ENCODE measurements at places on chromosomes 1 and 21.

- no peak for DNase-seq
Observed at GRCh38 chr1:172287208-172287607, 133.3 kb upstream of the C1orf105 start.

GRCh38 chr1:237864338-237865244, 26.1 kb downstream of the ZP4 start:
- DNase-seq: peak; percentile 84

GRCh38 chr1:155918660-155919059, 7.5 kb upstream of the RIT1 start:
- DNase-seq: no peak

GRCh38 chr1:154295408-154296235, 23.2 kb downstream of the HAX1 start:
- DNase-seq: no peak

GRCh38 chr1:14767075-14767474, 168.6 kb downstream of the KAZN start:
- DNase-seq: no peak

DNA sequence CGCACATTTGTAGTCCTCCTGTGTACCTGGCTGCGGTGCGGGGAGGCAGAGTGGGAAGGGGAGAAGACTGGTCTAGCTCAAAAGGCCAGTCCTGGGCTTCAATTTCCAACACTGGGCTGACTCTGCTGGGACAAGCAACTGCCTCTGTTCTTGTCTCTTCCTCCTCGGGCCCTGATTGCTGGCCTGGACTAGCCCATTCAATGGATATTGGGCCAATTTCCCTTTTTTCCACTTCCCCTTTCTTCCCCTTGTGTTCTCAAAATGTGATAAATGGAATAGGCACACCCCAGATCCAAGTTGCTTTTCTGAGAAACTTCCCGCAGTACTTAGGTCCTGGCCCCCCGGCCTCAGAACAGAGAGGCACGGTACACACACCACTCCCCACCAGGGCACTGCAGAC, 48.2 kb downstream of the SPSB1 start:
- DNase-seq: no peak

- DNase-seq: no peak
Observed at GRCh38 chr1:17393230-17393629, 21.2 kb downstream of the PADI6 start.

DNA sequence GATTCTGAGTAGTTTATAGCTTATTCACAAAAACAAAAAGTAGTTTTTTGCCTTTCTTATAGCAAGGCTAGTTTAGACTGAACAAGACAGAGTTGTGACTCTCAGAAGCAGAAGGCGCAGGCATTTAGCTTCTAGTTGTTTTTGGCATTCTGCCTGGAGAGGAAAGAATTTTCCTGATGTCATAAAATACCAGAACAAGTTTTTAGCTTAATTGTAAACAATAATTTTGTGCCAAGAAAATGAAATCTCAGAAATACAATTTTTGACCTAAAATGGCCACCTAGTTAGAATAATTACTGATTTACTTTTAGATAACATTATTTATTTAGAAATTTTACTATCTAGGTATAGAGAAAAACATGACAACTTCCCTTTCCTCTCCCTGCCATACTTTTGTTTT, 1.0 kb downstream of the DNAJB4 start:
- DNase-seq: no peak

DNA sequence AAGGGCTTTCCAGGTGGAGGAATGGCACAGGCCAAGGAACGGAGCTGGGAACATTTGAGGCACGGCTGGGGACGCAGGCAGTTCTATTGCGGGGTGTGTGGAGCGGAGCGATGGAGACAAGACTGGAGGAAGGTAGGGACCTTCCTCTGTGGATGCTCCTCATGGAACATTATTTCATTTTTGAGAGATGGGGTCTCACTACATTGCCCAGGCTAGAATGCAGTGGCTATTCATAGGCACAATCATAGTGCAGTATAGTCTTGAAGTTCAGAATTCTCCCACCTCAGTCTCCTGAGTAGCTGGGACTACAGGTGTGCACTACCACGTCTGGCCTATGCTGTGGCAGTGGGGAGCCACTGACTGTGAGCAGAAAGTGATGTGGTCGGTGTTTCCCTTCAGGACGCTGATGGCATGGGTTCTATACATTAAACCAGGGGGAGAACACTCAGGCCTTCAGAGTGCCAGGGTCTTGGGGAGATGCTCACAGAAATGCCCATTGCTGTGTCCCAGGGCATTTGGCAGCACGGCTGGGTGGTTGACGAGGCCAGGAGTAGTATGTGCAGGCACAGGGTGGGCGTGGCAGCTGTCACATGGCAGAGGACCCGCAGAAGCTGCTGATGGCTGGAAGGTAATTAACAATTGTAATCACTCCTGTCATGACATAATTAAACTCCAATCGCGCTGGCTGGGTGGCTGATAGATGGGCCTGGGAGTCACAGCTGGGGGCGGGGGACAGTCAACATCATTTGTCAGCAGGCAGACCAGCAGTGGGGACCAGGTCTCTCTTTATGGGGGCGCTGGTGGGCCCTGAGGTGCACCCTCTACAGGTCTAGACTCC, 40.8 kb upstream of the ACOT11 start:
- DNase-seq: no peak

DNA sequence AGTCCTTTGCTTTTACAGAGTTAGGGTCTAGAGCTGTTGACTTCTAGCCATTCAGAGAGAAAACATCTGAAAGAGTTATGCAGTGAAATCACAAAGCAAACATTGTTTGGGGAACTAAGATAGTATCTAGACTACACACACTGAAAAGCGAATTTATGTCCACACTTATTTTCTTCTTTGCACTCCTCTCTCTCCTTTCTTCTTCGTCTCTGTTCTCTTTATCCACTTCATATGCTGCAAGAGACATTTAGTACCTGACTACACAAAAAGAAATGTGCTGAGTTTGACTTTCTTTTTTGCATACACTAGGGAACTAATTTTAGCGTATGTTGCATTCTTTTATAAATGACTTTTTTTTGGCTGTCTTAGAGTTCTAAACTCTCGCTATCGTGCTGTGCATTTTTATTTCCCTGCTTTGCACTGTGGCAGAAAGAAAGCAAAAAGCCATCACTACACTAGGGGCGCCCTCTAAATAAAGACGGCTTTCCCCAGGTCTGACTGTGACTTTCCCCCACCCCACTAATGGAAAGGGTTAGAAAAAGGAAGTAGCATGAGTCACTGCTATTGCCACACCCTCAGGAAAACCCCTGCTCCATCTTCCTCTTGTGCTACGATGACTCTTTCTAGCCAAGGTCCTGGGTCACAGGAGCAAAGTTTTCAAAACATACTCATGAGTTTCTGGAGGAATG, 65.7 kb downstream of the MAP3K7CL start:
- DNase-seq: no peak

GRCh38 chr1:77966291-77966690, 12.6 kb downstream of the FUBP1 start:
- no peak for DNase-seq

DNA sequence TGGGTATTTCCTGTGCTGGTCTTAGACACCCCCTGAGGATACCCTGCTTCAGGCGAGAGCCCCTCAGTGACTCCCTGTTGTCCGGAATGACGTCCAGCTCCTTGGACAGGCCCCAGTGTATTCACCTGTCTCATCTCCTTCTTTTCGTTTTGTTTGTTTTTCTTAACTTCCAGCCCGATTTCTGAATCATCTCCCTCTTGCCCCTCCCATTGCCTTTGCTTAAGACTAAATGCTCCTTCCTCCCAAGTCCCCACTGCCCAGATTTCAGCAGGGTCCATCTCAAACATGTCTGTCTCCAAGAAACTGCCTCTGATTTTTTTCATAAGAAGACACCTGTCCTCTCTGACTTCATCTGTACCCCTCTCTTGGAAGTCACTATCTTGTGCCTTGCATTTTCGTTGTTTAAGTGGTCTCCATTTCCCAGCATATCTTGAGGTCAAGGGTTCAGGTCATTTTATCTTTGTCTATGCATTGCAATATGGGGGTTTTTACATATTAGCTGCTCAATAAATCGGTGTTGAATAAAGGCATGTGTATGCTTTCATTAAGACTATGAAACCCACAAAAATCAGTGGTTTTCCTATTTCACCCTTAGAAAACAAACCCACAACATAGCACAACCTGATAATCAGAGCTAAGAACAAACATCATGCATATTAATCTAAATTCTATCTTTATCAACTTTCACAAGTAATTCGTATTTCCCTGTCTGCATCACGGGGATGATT, 58.4 kb upstream of the LGALS8 start:
- no peak for DNase-seq

DNA sequence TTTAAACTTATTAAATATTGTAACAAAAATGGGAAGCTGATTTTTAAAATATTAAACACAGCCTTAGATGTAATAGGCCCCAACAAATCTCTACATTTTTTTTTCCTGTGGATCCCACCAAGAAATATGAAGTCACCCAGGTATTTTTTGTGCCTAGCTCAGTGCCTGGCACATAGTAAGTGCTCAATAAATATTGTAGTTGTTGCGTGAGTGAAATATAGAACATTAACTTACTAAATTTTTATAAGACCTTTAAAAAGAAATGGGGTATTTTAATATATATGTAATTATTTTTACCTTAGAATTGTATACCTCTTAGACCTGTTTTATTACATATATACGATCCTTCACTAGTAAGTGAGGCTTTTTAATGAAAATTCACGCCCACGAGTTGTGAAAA, 569 bp upstream of the DNAH14 start:
- DNase-seq: no peak

- no peak for DNase-seq
Observed at GRCh38 chr1:186617926-186618325, 62.3 kb downstream of the PTGS2 start.

DNA sequence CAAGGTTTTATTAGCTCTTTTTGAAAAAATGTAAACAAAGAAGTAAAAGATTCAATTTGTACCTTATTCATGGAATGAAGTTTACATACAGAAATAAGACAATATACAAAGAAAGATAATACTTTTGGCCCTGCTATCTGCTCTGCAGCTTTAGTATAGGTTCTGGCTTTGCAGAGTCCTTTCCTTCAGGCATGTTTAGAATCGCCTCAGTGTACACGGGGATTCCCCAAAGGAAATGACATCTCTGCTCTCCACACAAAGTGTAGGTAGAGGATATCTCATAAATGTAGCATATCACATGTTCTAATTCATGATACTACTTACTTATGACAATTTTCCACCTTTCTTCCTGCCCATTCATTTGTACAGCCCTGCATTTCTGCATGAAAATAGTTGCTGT, 222.6 kb upstream of the DPYD start:
- no peak for DNase-seq

DNA sequence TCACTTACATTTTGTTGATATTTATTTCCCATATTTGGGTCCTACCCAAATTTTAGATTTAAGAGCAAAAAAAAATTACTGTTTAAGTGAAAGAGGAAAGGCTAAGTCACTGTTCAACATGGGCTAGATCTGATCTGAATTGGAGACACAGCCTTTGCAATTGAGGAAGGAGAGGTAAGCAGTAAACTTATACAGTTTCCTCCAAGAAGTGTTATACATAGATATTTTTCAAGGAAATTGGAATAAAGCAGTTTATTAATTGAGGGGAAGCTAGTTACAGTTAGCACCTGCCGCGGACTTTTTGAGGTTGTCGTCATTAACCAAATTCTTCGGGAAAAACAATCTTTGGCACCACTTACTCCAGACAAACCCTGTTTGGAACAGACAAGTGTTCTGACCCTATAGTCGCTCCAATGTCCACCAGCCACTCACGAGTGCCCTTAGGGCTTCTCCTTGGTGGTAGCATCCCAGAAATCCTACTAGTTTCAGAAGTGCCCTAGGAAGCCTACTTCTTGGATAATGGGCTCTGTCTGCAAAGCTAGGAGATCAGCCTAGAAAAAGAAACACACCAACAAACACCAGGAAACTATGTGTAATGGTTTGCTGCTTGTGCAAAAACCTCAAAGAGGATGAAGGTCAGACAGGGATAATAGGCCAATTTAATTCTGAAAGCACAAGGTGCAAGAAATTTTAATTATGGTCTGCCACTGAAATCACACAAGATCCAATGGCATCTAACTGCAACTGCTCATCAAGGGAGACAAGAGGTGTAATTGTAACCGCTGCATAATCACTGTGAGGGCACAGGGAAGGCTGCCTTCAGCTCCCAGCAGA, 2.5 kb downstream of the WLS start:
- peak; percentile 88 for DNase-seq

- no peak for DNase-seq
Observed at GRCh38 chr1:28213315-28213714, 19.5 kb downstream of the DNAJC8 start.

- DNase-seq: no peak
Observed at GRCh38 chr1:84415396-84415795, 17.1 kb downstream of the DNASE2B start.

GRCh38 chr21:34003428-34003827, 70.0 kb upstream of the MRPS6 start:
- no peak for DNase-seq

DNA sequence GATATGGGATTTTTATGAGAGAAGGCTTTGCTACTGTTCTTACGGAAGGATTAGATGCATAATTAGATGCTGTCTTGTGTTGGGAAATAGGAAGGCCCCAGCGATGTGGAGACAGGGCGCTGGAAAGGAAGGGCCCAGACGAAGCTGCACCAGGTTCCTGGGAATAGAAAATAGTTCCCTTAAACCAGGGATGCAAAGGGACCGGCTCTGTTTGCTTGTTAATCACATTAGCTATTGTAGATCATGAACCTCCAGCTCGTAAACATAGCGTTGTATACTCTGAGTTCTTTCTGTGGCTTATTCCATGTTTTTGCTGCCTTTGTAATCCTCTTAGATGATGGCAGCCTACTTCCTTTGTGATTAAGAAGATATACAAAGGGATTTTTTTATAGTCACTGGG, 79.8 kb upstream of the COX20 start:
- no peak for DNase-seq

DNA sequence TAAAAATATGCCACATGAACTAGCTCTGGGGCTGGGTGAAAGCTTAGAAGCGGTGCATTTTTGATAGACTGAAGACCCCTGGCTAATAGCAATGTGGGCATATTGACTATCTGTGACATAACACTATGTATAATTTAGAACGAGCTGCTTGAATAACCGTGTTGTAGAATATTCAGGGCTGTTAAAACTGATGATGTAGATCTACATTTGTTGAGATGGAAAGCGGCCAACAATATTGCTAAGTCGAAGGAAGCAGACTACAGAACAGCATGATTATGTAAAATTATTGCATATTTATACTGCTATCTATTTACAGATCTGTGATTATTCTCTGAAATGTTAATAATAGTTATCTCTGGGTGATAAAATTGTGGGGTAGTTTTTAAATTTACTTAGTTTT, 41.1 kb upstream of the BCL10 start:
- DNase-seq: no peak

GRCh38 chr1:912740-913301, 10.9 kb upstream of the SAMD11 start:
- no peak for DNase-seq

GRCh38 chr1:59393211-59394180, 96.6 kb downstream of the FGGY start:
- peak; percentile 78 for DNase-seq

All from NCI-H1417 (cell line).